Stimulated activated CD8-positive, alpha-beta memory T cell treated with anti-CD3 and anti-CD28 coated beads, Interleukin-15, amount 100 ng/mL, for 48 hours (primary cell): ENCODE measurements at places on chromosomes 13 and 19.

DNA sequence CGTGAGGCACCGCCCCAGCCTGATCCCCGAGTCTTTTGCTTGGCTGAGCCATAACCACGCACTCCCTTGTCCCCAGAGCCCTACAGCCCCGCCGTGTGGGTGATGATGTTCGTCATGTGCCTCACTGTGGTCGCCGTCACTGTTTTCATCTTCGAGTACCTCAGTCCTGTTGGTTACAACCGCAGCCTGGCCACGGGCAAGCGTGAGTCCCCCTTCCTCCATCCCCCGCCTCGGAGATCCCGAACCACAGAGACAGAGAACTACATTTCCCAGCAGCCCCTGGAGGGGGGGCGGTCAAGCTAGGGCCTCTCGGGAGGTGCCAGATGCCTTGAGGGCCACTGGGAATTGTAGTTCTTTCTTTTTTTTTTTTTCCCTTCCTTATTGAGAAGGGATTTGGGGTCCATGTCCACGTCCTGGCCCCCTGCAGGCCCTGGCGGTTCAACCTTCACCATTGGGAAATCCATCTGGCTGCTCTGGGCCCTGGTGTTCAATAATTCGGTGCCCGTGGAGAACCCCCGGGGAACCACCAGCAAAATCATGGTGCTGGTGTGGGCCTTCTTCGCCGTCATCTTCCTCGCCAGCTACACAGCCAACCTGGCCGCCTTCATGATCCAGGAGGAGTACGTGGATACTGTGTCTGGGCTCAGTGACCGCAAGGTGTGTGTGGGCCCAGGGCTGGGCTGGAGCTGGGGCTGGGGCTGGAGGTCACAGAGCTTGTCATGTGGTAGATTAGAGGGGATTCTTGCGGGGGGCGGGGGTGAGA, 25.9 kb downstream of the GRIN2D start:
- peak; percentile 76 for DNase-seq

DNA sequence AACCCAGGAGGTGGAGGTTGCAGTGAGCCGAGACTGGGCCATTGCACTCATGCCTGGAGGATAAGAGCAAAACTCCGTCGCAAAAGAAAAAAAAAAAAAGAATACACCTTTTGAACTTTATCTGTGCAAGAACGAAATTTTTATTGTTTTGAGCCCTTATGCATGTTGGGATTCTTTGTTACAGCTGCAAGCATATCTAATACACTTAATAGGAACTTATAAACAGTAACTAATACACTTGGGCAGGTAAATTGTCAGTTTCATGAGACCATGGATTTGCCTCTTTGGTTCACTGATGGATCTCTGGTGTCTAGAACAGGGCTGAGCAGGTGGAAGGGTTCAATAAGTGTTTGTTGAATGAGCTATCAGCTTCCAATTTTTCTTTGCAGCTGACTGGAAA, 108.1 kb downstream of the CACNA1A start:
- DNase-seq, result no peak

- no peak for DNase-seq
Measured at GRCh38 chr19:14028901-14029300, 953 bp downstream of the RLN3 start.

DNA sequence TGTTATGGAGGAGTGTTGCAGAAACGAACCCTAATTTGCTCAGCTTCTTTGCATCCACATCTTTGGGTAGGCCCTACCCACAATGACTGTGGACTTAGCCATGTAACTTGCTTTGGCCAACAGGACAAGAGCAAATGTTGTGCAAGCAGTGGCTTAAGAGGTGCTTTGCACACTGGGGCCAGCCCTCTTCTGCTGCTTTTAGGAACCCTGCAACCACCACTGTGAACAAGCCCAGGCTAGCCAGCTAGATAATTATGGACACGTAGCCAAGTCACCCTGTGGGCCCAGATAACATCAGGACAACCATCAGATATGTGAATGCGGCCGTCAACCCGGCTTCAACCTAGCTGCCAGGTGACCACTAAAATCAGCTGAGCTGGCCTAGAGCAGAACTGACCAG, 17.1 kb downstream of the C19orf47 start:
- no peak for DNase-seq

GRCh38 chr19:46221981-46222610, 7.4 kb upstream of the IGFL1 start:
- no peak for DNase-seq

DNA sequence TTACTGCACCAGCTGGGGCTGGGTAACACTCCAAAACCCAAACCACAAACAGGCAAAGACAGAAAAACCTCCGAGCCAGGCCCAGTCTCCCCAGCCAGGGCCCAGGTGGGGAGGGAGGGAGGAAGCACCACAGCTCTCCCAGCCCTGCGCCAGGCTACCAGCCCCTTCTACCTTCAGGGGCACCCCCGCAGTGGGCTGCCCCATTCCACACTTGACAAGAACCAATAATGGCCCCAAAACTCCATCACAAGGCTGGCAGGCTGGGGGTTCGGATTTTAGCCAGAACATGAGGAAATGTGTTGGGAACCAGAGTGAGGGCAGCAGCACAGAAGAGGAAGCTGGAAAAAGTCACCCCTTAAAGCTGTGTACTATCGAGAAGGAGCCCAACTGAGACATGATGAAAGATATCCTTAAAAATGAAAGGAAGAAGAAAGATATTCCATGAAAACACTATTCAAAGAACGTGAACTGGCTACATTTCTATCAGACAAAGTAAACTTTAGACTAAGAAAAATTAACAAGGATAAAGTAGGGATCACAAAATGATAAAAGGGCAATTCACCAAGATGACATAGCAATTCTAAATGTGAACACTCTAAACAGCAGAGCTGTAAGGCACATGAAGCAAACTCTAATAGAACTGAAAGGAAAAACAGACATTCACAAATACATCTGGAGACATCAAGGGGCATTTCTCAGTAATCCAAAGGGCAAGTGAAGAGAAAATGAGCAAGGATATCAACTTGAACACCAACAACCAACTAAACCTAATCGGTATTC, 12.9 kb downstream of the TUBGCP3 start:
- no peak for DNase-seq

DNA sequence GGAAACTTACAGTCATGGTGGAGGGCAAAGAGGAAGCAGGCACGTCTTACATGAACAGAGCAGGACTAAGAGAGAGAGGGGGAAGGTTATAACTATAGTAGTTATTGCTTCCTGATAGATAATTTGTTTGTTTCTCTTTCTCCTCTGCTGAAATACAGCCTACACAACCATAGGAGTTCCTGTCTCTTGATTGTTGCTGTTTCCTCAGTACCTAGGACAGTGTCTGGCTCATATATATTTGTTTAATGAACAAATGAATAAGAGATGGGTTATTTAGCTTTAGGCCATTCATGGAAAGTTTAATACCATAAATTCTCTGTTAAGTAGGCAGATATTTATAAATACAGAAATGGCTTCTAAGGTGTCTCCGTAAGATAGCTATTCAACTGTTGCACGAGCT, 95.2 kb downstream of the PCCA start:
- DNase-seq, result no peak

DNA sequence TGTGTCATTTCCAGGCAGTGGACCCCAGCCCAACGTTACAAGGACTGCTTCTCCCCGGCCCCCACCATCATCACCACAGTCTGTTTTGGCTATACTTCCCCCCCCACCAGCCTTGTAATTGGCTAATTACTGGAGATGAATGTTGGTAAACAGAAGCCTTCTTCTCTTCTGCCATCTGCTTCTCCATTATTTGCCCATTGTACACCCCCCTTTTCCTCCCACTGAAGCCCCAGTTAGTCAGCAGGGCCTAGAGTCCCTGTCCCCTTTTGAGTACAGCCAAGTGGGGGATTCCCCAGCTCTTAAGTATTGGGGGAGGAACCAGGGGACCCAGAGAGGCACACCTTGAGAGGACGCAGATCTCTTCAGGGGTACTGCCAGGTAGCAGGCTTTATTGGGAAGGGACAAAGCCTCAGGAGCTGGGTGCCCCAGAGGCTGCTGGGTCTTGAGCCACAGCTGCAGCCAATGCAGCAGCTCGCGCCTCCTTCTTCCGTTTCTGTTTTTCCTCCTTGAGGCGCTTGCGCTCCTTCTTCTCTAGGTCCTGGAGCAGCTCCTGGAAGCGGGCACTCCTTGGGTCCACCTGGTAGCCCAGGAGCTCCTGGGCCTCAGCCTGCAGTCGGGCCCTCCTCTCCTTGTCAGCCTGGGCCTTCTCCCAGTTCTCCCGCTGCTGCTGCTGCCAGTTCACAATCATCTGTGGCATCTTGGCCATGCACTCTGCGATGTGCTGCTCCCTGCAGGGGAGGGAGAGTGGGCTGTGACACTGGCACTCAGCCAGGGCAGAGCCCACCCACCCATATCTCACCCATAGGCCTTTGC, 3.0 kb downstream of the GADD45GIP1 start:
- DNase-seq, result no peak

GRCh38 chr19:14175351-14175792, 30.6 kb downstream of the ADGRL1 start:
- no peak for DNase-seq

GRCh38 chr13:50587115-50587514, 256.4 kb downstream of the DLEU7 start:
- DNase-seq, result no peak

- no peak for DNase-seq
Measured at GRCh38 chr13:24938966-24939365, 157.0 kb upstream of the PABPC3 start.

DNA sequence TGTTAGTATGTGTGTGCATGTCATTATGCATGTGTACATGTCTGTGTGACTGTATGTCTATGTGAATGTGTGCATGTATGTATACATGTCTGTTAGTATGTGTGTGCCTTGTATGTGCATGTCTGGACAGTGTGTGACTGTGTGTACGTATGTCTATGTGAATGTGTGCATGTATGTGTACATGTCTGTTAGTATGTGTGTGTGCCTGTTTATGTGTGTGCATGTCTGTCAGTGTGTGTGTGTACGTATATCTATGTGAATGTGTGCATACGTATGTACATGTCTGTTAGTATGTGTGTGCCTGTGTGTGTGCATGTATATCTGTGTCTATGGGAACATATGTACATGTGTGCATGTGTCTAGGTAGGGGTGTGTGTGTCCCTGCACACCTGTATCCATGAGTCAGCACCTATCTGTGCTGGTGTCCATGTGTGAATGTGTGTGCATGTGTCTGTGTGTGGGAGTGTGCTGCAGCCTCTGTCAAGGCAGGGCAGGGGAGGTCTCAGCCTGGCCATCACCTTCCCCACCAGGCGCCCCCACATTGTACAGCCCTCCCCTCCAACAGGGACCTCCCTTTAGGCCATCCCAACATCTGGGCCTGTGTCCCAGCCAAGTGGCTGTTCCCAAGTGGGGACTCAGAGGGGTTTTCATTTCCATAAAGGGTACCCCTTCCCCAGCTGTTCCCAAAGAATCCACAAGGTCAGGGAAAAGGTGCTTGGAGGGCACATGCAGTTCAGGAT, 4.4 kb downstream of the GAS6 start:
- no peak for DNase-seq

GRCh38 chr19:35136977-35137702, 1.5 kb upstream of the FXYD1 start:
- DNase-seq, result no peak

DNA sequence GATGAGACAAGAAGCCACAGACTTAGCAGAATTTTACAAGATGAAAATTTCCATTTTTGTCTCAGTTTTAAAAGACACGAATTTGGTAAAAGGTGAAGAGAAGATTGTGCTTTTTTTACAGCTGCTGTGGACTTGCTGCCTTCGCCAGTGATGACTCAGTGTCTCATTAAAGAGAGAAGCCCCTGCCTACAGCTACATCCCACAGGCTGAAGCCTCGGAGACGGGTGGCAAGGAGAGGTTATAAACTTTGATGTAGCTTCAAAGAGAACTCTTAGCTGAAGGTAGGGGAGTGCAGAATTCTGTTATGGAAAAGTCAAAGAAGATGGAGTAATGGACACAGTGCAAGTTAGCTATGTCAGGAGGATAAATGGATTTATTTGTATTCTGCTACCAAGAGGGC, 683.4 kb upstream of the ARGLU1 start:
- no peak for DNase-seq

- DNase-seq, result no peak
Measured at GRCh38 chr13:27147530-27148170, 24.0 kb downstream of the USP12 start.

- no peak for DNase-seq
Measured at GRCh38 chr13:40910324-40911050, 108.6 kb downstream of the ELF1 start.

- DNase-seq, result no peak
Measured at GRCh38 chr19:49773663-49774350, 7.0 kb downstream of the AP2A1 start.

DNA sequence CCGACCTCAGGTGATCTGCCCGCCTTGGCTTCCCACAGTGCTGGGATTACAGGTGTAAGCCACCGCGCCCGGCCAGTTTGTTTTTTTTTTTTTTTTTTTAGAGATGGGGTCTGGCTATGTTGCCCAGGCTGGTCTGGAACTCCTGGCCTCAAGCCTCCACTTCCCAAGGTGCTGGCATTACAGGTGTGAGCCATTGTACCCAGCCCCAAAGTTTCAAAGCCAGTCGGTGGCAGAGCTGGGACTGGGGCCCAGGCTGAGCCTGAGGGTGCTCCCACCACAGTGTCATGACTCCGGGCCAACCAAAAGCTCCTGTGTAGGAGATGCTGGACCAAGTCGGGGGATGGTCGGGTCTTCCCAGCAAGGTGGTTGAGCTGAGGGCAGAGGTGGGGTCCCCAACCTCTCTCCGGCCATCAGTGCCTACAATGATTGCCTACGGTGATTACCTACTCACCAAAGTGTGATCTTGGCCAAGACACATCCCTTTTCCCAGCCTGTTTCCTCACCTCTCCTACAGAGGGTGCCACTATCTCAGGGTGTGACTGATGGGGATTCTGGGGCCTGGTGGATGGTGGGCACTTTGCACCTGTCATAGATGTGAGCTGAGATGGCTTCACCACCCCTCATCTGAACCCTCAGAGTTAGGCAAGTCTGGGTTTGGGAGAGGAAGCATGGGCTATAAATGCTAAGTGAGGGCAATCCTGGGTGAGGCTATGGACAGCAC, 5.9 kb upstream of the SAMD1 start:
- DNase-seq, result no peak

GRCh38 chr13:105506463-105506862, 1029.0 kb downstream of the EFNB2 start:
- no peak for DNase-seq

GRCh38 chr19:13699786-13700185, 64.5 kb upstream of the MRI1 start:
- DNase-seq, result no peak

- no peak for DNase-seq
Measured at GRCh38 chr13:23668562-23668961, 98.3 kb downstream of the TNFRSF19 start.

GRCh38 chr19:4504891-4505569, 13.3 kb downstream of the PLIN4 start:
- no peak for DNase-seq
